Left lung (tissue), 14 donors: ENCODE measurements at places on chromosomes 7 and 10.
A peak's percentile ranks its signal among the peaks of the same experiment; 100 is the strongest.

- peak; percentile 77 for DNase-seq
These were observed 891.9 kb upstream of the MBL2 start for GRCh38 chr10:53664282-53665019.

GRCh38 chr7:132066761-132067171 is 509.5 kb downstream of the PLXNA4 start:
- peak; percentile 68 for DNase-seq

DNA sequence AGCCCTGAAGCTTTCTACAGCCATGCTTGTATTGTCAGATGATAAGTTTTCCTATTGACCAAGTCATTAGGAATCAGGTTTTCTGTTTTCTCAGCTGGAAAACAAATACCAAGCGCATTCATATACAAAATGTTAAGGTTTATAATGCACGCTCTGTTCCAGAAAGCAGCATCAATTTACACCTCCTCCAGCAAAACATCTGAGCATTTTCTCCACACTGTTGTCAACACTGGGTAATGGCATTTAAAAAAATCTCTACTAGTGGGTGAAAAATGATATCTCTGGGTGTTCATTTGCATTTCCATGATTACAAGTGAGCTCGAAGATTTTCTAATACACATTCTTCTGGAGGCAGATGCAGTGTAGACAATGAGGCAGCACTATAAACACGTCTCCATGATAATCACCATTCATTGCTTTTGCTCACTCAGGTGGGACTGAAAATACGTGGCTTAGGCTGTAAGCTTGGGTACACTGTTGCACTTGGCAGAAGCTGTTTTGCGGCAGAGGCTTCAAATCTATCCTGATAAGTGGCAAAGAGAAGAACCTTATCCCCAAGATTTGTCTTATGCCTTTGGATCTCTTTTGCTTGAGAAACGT is 114.8 kb upstream of the PLPP4 start:
- DNase-seq: no peak

DNA sequence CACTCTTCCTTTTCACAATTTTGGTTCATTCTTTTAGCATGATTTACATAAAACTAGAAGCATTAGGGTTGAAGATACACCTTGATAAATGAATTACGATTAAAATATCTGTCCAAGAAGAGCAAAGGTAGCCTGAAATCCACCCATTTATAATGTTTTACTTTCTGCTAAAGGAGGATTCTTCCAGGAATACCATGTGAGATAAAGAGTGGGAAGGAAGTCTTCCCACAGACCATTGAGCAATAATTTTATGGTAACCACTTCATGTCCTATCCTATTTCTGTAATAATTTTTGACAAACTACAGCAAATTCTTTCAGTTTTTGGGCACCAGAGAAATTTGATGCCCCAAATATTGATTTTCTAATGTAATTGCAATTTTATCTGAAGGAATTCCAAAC is 150.6 kb upstream of the STEAP4 start:
- no peak for DNase-seq

DNA sequence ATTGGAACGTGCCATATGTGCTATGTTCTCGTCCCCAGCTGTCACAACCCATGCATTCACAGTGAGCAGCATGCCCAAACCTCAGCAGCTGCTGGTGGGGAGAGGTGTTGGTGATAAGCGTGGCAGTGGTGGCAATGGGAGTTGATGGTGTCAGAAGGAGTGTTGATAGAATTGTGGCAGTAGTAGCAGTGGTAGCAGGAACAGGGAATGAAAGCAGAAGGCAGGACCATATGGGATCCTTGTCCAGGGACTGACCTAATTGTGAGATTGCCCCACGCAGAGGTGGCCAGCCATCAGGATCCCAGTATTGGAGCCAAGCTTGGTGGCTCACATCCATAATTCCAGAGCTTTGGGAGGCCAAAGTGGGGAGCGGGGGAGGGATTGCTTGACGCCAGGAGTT is 276.3 kb downstream of the GALNT17 start:
- no peak for DNase-seq

DNA sequence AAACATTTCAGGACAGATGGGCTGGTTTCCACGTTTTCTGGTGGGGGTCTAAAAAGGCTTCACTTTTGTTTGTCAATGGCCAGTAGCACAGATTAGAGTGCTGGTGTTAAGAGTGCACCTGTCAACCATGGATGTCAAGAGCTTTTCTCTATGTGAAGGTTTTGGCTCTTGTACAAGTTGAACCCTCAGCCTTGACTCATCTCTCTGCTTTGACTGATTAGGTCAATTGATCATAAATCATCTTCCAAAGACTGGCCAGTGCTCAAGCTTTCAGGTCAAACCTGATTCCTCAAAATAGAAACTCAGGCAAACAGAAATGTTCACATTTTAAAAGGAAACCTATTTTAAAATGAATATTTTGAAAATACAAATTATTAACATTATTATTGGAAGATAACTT is 59.6 kb upstream of the SP4 start:
- no peak for DNase-seq

- DNase-seq: no peak
These were observed 109.9 kb upstream of the ABI1 start for GRCh38 chr10:26970667-26971066.

DNA sequence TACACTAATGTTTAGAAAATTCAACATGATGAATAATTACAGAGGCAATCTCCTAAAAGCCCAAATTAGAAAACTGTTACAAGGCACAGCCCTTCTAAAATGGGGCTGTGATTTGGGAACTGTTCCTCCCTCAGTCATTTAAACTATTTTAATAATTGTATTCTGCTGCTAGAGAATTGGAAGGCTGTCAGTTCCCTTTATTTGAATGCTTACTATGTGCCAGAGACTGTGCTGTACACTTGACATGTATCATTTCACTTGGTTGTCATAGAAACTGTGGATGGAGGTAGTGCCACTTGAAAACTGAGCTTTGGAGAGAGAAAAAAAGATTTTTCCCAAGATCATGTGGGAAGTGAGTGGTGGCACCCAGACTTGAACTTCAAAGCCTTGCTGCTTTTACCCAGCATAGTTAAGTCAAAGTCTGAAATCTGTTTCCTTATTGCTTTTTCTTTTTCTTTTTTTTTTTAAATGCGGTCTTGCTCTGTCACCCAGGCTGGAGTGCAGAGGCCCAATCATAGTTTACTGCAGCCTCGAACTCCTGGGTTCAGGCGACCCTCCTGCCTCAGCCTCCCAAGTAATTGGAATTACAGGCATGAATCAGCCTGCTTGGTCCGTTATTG is 23.6 kb downstream of the UBE2D1 start:
- no peak for DNase-seq

GRCh38 chr7:14400271-14400670 is 410.8 kb upstream of the ETV1 start:
- DNase-seq: no peak

DNA sequence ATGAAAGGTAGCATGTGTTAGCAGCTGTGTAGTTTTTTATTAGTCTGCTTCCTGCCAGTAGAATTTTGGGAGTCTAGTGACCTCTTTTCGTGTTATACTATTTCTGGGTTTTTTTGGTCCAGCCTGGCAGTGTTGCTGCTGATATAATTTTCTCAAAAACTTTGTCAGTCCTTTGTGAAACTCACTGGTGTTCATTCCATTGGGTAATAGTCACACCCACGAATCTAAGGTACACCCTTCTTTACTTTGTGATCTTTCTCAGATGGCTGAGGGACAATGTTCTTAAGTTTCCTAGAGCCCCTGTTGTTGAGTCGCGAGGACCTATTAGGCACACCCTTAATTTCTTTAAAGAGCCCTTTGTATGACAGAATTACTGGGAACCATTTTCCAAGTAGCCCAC is 52.3 kb downstream of the TPST1 start:
- no peak for DNase-seq

DNA sequence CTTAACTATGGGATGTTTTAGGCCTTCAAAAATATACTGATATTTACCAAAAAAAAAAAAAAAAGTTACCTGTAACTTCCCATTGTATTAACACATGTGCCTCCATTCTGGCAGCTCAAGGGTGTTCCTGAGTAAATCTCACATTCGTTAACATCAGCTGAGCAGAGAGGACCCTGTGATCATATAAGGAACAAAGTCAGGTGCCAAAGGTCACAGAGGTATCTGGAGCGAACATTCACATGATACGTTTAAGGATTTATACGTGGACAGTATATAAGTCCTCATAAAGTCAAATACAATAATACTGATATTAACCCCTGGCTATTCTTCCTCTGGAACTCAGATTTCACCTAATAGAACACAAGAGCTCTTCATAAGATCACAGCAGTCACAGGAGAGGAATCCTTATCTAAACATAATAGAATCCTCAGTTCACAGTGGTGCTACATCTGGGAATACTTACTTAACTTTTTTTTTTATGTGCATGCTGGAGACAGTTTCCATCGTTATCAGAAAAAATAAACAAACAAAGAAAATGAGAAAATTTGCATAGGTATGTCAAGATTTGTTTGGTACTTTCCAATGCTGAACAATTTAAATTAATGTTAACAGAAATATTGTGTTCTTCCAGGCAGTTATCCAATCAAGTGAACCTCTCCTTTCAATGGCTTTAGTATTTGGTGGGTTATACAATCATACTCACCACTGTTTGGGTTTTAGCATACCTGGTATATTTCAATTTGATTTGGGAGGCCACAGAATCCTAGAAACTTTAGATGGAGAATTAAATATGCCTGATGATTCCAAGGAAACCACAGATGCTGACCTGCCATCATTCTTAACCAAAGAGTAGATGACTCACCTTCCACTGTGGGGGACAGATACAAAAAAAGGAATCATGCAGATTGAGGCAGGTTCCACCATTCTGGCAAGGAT is 6.6 kb downstream of the CUBN start:
- DNase-seq: no peak

DNA sequence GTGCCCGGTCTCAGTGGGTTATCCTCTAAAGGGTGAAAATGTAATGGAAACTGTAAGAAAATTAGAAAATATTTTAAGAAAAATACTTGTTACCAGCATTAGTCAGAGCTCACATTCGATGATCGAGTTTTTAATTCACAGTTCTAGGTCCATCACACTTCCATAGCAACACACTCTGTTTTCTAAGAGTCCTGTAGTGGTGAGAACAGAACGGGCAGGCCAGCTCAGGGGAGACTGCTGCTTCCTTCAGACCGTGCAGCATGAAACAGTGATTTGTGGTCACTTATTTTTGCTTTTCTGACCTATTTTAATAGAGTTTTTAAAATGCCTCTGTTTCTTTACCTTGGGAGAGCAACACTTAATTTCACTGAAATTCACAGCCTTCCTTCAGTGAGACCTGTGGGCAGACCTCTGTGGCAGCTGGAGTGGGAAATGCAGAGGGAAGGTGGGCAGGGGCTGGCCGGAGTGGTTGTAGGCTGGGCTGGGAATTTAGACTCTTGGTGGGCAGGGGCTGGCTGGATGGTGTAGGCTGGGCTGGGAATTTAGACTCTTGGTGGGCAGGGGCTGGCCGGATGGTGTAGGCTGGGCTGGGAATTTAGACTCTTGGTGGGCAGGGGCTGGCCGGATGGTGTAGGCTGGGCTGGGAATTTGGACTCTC is 1.5 kb downstream of the SUN1 start:
- no peak for DNase-seq

DNA sequence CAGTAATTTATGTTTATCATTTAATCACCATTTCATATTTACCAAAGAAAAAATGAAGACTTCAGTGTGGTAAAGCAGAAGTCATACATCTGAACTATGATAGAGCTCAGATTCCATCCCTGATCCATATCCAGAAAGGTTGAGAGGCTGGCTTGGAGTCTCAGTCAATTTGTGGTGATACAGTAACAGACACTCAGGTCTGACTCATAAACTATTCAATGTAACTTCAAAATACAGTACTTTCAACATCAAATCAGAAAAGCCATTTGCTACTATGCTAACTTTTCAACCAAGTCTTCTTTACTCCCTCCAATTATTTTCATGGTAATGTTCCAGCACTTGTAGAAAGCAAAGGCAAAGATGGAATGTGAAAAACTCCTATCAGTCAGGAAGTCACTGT is 190.4 kb downstream of the HDAC9 start:
- no peak for DNase-seq
